Stimulated activated CD8-positive, alpha-beta memory T cell treated with anti-CD3 and anti-CD28 coated beads, Interleukin-4, amount 100 ng/mL, for 4 hours (primary cell): ENCODE measurements at places on chromosomes 13 and 19.

GRCh38 chr13:26619358-26619757 is 61.9 kb downstream of the WASF3 start:
- no peak for DNase-seq

DNA sequence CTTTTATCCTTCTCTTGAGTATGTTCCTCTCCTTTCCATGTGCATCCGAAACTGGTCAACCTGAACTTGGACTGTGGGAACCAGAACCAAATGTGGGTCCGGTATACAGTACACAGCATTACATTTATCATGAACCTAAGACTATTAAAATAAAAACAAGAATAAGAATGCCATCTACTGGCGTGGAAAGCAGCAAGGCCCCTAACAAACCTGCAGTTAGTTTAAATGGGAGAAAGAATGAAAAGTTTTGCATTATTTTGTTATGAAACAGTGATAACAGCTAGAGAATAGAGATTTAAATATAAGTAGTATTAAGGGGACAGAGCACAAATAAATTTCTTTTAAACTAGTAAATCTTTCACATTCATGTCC is 159.5 kb downstream of the RBM26 start:
- DNase-seq, result no peak

GRCh38 chr13:95301968-95302393 is 730 bp upstream of the ABCC4 start:
- DNase-seq, result no peak

- DNase-seq, result no peak
Observed at GRCh38 chr19:46472592-46472991, 1.2 kb upstream of the PNMA8A start.

DNA sequence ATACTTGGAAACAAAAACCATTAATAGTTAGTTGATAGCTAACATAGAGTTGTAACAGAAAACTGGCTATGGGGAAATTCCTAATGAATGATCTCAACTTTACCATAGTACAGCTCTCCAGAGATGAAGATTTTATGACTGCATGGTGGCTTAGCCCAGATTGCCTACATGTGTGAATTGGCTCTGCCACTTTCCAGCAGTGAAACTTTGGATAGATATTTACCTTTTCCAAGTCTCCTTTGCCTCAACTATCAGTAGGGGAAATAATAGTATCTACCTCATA is 161.1 kb downstream of the LACC1 start:
- no peak for DNase-seq

DNA sequence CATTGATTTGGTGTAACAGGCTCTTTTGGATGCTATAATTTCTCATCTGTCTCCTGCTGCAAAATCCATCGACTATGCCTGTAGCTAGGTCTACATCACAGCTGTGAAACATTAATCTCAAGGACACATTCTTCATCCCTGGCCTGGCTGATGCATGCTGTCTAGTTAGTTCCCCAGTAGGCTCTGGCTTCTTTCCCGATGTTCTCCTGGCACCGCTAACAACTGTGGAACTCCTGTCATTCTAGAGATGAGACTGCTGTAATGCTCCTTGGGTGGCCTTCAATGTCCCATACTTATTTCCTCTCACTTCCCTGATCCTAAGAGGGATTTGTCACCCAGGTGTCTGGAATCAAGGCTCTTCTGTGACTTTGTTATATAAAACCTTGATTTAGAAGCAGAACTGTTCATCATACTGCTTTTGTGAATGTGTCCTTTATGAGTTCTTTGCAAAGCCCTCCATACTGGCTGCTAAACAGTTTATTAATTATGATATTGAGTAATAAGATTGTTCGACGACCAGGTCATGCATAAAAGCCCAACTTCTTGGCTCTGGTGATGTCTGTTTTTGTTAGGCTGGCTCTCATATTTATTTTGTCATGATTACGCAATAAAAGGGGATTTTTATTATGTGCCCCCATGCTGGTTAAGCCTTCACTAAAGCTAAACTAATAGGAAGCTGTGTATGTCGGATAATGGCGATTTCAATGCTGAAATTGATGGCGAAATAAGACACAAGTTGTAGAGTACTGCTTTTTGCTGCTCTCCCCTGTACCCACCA is 227.5 kb downstream of the DCT start:
- no peak for DNase-seq

DNA sequence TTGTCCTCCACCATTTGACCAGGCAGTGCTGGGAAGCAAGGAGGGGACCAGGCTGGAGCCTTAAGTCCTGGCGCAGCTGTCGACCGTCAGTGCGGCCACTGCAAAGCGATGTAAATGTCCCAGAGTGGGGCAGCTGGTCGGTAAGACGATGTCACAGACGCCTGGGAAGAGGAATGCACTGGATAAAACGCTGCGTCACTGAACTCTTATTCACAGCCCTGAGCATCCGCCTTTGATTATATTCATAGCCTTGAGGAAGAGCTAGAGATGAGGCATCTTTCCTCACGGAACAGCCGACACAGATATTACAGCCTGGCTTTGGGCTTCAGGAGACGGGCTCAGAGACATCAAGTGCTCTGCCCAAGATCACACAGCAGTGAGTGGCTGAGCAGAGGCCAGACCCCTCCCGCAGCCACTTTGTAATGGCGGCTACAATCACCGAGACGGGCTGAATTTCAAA is 17.6 kb upstream of the TUBGCP3 start:
- DNase-seq, result no peak

DNA sequence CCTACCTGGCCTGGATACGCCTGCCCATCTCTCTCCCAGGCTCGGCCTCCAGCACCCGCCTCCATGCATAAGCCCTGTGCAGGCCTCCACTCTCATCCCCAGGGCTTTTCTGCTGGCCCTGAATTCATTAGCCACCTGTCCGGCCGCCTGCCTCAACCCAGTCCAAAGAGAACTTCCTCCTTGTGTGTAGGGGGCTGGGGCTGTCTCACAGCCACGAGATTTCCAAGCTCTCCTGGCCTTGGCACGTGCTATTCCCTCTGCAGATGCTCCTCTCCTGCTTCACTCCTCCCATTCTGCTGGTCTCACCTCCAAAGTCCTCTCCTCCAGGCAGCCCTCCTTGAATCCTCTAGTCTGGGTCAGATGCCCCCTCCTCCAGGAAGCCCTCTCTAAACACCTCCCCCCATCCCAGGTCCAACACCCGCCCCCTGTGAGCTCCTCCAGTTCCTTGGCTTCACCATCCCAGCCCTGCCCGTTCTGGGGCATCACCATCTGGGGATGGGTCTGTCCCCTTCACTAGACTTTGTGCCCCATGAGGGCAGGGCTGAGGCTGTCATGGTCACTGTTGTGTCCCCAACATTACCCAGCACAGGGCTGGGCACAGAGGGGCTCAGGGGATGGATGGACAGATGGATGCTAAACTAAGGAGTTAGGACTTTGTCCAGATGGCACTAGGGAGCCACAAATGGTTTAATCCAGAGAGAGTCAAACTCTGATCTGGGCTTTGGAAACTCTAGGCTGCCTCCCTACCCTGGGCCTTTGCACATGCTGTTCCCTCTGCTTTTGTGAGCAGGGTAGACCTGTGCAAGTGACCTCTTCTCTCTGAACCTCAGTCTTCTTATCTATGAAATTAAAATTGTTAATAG is 14.8 kb downstream of the MEIS3 start:
- no peak for DNase-seq

DNA sequence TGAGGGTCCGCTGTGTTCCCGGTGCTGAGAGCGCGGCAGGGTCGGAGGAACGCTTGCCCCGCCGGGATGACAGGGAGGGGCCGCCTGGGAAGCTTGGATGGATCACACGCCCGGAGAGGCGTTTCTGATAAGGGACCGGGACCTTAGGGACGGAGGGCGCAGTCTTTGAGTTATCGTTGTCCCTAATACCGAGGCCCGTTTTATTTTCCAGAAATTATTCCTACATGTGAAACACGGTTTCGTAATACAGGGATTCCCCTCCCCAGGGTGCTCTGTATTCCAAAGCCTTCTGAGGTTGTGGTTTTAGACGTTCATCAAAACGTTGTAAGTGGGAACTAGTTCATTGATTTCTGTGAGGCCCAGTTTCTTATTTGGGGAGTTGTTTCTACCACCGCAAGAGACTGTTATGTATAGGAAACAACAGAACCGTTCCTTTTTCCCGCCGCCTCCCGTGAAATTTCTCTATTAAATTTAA is 752 bp downstream of the PDCD5 start:
- no peak for DNase-seq

DNA sequence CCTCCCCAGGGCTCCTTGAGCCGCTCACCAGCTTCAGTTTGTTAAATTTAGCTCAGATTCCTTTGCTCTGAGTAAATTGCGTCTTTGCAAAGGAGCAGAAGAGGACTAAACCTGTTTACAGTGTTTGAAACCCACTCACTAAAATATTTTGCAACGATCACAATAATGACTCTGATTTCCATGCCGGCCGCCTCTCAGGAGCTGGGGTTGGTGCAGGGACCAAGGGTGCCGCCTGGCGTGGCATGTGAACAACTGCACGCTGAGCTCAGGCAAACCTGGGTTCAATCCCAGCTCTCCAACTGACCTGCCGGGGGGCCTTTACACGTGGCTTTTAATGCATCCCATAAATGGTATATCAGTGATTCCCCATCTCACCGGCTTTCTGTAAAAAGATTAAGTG is 68.7 kb upstream of the CACNA1A start:
- DNase-seq, result no peak

DNA sequence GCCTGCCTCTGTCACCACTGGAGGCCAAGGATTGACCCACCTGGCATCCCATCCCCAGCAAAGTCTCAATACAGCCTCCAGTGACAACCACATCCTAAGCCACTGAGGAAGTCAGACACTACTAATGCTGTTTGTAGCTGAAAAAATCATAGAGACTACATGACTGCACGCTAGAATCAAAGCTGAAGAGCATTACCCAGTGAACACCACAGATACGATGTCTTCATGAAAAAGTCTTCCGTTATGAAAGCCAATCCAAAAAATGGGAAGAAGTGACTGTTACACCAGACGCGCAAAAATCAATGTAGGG is 11.1 kb upstream of the NUP62 start:
- DNase-seq, result no peak

DNA sequence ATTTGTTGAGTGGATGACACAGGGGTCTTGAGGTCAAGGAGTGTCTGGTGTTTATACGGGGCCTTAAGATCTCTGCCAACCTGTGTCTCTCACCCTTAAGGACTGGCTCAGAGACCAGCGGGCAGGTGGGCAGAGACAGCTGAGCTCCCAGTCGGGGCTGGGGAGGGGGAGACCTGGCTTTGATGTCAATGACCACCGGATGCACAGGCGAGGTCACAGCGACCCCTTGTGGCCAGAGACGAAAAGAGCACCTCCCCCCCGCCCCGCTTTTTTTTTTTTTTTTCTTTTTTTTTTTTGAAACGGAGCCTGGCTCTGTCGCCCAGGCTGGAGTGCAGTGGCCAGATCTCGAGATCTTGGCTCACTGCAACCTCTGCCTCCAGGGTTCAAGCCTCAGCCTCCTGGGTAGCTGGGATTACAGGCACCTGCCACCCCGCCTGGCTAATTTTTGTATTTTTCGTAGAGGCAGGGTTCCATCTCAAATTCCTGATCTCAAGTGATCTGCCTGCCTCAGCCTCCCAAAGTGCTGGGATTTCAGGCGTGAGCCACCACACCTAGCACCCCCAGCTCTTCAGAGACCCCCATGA is 12.1 kb upstream of the KLK14 start:
- no peak for DNase-seq

- DNase-seq, result no peak
Observed at GRCh38 chr13:59641817-59642216, 521.9 kb downstream of the DIAPH3 start.

- DNase-seq, result no peak
Observed at GRCh38 chr19:34590228-34590627, 86.7 kb downstream of the SCGB2B2 start.

- no peak for DNase-seq
Observed at GRCh38 chr19:29939628-29940027, 2.4 kb upstream of the URI1 start.

GRCh38 chr13:104170980-104171555 is 1104.9 kb upstream of the SLC10A2 start:
- no peak for DNase-seq

- DNase-seq, result no peak
Observed at GRCh38 chr19:21566073-21566472, 60.7 kb downstream of the ZNF429 start.

- DNase-seq, result no peak
Observed at GRCh38 chr13:39406688-39407087, 196.3 kb downstream of the LHFPL6 start.

DNA sequence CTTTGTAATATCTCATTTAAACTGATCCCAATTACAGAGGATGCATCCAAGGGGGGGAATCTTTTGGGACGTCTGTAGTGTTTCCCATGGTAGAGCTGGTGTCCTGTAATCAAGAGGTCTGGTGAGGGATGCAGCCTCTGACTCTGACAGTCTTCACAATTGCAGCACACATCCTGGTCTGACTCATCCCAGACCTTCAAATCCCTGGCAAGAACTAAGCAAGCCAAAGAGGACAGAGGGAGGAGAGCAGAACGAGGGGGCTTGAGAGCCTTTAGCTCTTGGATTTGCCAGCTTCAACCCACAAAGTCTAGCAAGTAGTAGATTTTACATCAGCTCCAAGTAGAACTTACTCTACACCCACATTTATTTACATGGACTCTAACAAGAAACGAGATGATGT is 17.3 kb upstream of the FCGBP start:
- no peak for DNase-seq

DNA sequence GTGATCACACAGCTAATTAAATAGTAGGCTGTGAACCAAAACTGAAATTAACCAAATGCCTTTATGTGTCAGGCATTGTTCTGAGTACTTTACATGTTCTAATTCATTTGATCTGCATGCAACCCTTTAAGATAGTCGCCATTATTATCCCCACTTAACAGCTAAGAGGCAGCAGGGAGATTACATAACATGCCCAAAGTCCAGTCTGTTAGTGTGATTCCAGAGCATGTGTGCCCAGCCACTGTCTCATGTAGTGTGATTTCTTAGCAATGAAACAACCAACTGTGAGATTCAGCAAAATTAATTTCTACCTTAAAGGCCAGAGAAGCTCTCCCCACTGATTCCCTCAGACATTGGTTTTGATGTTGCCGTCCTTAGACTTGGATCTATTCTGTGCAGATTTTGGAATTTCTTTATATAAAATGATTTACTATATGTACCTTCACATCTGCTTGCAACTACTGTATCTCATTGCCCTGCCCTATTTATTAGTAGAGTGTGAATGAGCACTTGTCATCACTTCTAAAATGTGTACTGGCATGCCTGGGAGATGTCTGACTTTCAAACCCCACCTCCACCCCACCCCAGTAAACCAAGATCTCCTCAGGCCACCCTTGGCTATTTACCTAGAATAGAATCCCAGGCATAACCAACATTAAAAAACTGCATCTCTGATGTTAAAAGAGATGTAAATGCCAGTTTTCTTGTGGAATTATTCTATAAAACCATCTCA is 41.2 kb downstream of the POLR1D start:
- DNase-seq, result no peak
